ENCODE measurements at places on chromosomes 2 and 18. TPM values are rescaled to one million over a fixed set of nuclear protein-coding genes. Genes with fewer than 3 reads are reported as not detected.

GRCh38 chr2:71379086-71379485, 47.5 kb downstream of the ZNF638 start:
- no peak for DNase-seq

The SPRED2 gene
- 8.6 TPM for total RNA-seq

DNA sequence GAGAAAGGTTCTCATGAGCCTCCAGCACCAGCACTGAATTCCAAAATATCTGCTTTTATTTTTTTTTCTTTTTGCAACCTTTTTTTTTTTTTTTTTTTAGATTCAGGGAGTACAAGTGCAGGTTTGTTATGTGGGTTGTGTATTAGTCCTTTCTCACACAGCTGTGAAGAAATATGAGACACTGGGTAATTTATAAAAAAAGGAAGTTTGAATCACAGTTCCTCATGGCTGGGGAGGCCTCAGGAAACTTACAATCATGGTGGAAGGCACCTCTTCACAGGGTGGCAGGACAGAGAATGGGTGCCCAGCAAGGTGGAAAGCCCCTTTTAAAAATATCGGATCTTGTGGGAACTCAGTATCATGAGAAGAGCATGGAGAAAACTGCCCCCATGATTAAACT, 7.9 kb upstream of the TMX3 start:
- no peak for DNase-seq

DNA sequence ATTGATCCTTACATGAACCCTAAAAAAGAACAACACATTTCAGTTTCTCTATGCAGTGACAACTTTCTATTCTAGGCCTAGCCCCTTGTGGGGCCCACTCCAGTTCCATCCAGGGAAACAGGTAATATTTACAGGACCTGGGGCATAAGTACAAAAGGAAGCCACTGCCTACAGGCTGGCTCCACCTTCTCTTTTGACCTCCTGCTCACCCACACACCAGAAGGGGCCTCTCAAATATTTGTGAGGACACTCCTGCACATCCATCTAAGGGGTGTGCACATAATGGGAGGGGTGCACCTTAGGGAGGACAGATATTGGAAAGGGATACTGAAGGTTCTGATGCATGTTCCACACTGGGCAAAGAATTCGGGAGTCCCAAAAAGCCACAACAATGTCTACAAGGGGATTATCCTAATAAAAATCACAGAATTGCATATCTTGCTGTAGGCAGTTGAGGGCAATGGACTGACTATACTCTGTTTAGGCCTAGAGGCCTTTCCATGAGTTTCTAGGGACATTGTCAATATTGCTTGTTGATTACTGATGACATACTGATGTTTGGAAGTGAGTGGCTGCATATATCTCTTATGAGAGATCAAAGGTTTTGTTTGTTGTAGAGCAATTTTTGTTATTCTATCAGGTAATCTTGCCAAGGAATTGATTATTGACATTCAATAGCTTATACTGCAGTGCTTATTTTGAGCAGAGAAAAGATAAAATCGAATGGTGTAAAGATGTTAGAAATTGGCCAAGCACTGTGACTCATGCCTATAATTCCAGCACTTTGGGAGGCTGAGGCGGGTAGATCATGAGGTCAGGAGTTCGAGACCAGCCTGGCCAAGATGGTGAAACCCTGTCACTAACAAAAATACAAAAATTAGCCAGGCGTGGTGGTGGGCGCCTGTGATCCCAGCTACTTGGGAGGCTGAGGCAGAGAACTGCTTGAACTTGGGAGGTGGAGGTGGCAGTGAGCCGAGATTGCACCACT, 23.8 kb upstream of the HNRNPA3 start:
- DNase-seq, result no peak

The IL1RL2 gene
- 0.47 TPM for total RNA-seq

The RBKS gene
- total RNA-seq, result 1.2 TPM
